ENCODE measurements at places on chromosomes 7 and 10. TPM values are rescaled to one million over a fixed set of nuclear protein-coding genes. Genes with fewer than 3 reads are reported as not detected.

CCDC7 gene
- 7.4 TPM for total RNA-seq

DNA sequence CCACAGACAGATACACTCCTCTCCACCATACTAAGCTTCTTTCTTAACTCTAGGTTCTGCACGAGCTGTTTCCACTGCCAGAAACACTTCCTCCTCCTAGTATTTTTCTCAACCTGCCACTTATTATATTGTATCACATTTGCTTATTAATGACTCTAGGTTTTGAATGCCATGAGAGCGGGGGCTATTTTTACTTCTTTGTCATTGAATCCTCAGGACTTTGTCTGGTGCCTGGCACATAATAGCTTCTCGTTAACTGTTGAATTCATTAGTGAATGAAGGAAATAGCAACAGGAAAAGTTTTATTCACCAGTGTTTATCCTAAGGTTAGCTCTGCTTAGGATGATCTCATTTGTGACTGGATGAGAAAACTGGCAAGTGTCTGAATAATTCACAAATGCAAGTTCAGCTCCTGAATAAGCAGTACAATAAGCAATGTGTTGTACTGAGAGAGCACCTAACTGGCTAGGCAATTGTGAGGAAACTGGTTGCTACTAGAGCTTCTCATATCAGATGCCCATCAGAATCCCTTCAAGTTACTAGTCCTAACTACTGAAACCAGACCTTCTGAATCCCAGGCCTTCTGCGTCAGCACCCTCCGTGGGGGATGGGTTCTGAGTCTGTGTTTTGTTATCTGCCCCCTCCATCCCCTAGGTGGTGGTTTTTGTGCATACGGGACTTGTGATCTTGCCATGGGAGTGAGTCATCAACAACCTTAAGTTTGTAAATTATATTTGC, 92.7 kb downstream of the LSMEM1 start:
- no peak for DNase-seq

SAMD9L gene
- 60.8 TPM for total RNA-seq

- H3K4me3 ChIP-seq, result no peak overlapping the region
- DNase-seq, result no peak
- H3K27ac ChIP-seq, result no peak overlapping the region
- no peaks in the 10 kb centered on the region for H3K27me3 ChIP-seq
- H3K4me1 ChIP-seq, result no peaks in the 10 kb centered on the region
- no peaks in the 10 kb centered on the region for H3K36me3 ChIP-seq
These were observed 38.3 kb downstream of the CACNA2D1 start for GRCh38 chr7:82405301-82405700.

GRCh38 chr10:26557641-26558014, 119.5 kb downstream of the APBB1IP start:
- H3K36me3 ChIP-seq, result no peaks in the 10 kb centered on the region
- peaks cover 20% of the 10 kb centered on the region for H3K4me1 ChIP-seq
- H3K27me3 ChIP-seq, result no peaks in the 10 kb centered on the region
- H3K4me3 ChIP-seq, result peak overlapping the region; percentile 6
- H3K27ac ChIP-seq, result no peak overlapping the region
- DNase-seq, result no peak

DNA sequence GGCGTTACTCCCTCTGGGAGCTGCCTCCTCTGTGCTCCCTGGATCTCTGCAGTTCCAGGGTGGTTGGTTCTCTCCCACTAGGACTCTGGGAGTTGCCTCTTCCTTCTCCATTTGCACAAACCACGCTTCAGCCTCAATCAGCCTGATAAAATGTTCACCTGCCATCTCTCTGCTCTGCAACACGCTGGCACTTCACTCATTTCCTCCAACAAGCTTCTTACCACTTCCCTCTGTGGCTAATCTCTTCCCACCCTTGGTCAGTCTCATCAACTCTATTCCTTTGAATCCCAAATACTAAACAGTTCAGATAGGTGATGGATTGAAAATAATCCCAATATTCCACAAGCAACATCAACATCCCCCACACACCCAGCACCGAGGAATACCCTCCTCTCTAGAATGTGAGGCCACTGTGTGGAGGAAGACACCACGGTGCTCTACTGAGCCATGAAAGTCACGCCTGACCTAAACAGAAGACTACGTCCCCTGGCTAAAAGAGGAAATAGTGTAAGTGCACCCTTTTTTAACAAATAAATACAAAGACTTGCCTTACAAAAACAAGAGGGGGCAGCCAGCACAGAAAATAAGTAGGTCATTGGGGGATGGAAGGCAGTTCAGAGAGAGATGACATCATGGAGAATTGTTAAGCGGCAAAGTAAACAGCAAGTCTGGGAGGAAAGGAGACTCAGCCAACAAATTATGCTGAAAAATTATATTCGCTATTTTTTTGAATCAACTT, 1.9 kb upstream of the FAM170B start:
- peaks cover 50% of the 10 kb centered on the region for H3K27me3 ChIP-seq
- no peak overlapping the region for H3K27ac ChIP-seq
- no peaks in the 10 kb centered on the region for H3K36me3 ChIP-seq
- DNase-seq, result no peak
- no peak overlapping the region for H3K4me3 ChIP-seq
- no peaks in the 10 kb centered on the region for H3K4me1 ChIP-seq

DNA sequence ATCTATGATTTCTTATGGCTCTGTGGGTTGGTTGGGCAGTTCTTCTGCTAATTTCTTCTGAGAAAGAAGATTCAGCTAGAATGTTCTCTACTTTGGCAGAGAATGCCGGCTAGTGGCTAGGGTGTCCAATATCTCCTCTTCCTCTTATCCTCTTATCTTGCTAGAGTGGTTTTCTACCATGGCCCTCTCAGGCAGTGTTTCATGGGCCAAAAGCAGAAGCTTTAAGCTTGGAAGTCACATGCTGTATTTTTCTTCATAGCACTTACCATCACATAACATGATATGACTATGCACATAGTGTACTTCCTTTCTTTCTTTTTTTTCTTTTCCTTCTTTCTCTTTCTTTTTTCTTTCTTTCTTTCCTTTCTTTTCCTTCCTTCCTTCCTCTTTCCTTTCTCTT, 140.0 kb downstream of the ITGB8 start:
- H3K36me3 ChIP-seq, result no peaks in the 10 kb centered on the region
- no peak overlapping the region for H3K4me3 ChIP-seq
- no peaks in the 10 kb centered on the region for H3K27me3 ChIP-seq
- H3K27ac ChIP-seq, result no peak overlapping the region

- no peak overlapping the region for H3K27ac ChIP-seq
- H3K27me3 ChIP-seq, result no peaks in the 10 kb centered on the region
- no peaks in the 10 kb centered on the region for H3K36me3 ChIP-seq
- H3K4me3 ChIP-seq, result no peak overlapping the region
These were observed 17.1 kb downstream of the LRRN3 start for GRCh38 chr7:111108000-111108399.

GPER1 gene
- 0.26 TPM for total RNA-seq

CALML5 gene
- not detected for total RNA-seq

GRCh38 chr7:103447073-103447960, 1.3 kb upstream of the SLC26A5 start:
- H3K4me1 ChIP-seq, result no peaks in the 10 kb centered on the region
- H3K27ac ChIP-seq, result no peak overlapping the region
- peaks cover 61% of the 10 kb centered on the region for H3K27me3 ChIP-seq

DNA sequence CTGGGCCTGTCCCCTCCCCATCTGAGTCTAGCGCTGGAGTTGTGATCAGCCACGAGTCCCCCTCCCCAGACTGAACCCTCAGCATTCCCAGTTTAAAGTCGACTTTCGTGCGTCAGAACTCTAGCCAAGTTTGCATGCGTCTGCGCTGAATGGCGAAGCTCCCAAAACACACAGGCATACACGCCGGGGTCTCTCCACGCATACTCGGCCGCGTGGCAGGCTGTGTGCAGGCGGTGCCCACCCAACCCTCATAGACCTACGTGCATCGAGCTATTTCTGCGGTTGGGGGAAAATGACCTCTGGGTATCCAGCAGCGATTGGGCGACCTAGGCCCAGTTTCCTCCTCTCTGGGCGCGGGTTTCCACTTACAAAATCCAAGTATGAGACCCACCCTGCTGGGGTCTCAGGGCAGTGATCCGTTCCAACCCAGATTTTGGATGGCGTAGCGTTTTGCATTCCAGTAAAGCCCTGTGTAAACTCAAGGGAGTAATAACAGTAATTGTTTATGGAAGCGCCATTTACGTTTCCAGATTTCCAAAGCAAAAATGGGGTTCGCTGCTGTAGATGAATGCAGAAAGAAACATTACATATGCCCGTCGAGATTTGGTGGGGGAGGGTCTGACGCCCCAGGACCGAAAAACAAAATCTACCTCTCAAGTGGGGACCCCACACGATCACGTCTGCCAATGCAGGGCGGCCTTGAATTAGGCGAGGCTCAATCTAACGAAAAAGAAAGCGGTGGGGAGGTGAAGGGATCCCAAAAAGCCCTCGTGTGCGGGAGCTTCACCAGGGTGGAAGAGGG, 2.0 kb upstream of the HMX3 start:
- H3K27me3 ChIP-seq, result peaks cover 40% of the 10 kb centered on the region
- peaks cover 4% of the 10 kb centered on the region for H3K4me1 ChIP-seq
- peak overlapping the region; percentile 21 for H3K4me3 ChIP-seq
- no peak for DNase-seq

- no peak overlapping the region for H3K27ac ChIP-seq
- no peak overlapping the region for H3K4me3 ChIP-seq
- H3K4me1 ChIP-seq, result no peaks in the 10 kb centered on the region
- DNase-seq, result no peak
- no peaks in the 10 kb centered on the region for H3K36me3 ChIP-seq
- peaks cover 84% of the 10 kb centered on the region for H3K27me3 ChIP-seq
These were observed 69.0 kb upstream of the PRKCQ start for GRCh38 chr10:6648894-6649720.

DNA sequence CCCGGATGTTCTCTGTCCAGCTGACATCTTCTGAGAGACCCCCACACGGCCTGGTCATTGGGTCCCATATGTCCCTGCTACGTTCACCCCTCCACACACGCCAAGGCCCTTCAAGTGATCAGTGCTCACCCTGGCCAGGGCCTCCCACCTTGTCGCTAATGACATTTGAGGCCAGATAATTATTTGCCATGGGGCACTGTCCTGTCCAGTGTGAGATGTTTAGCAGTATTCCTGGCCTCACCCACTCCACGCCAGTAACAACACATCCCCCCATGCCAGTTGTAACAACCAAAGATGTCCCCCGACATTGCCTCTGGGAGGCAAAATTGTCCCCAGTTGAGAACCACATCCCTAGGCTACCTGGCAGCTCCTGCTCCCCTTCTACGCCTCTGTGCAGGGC, 49.9 kb upstream of the NANOS1 start:
- no peak overlapping the region for H3K4me3 ChIP-seq
- H3K36me3 ChIP-seq, result no peaks in the 10 kb centered on the region
- H3K27me3 ChIP-seq, result no peaks in the 10 kb centered on the region
- no peak overlapping the region for H3K27ac ChIP-seq
- H3K4me1 ChIP-seq, result no peaks in the 10 kb centered on the region

DNA sequence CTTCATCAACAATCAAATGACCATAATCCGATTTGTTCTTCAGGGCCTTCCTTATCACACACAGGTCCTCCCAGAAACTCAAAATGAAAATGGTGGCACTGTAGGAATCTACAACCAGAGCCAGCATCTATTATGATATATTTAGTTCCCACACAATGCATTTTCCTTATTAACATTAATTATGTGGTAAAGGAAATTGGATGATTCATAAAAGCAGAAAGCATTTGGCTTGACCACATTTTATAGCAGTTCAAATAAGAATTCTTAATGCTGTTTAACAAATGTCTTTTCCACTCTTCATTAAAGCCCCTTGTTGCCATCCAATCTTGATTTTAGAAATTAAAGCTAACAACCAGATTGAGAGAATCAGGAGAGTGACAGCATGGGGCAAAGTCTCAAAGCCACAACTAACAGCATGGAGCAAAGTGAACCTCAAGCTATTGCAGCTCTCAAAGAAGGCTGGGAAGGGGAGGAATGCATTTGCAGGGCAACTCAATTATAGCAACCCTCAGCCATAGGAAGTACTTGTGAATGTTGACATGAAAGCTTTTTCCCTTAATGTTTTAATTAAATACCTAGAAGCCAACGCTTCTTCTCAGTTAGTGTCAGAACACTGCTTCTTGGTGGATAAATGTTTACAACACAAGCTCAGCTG, 549.1 kb downstream of the NXPH1 start:
- H3K4me3 ChIP-seq, result no peak overlapping the region
- no peak for DNase-seq
- no peak overlapping the region for H3K27ac ChIP-seq
- no peaks in the 10 kb centered on the region for H3K36me3 ChIP-seq
- H3K27me3 ChIP-seq, result no peaks in the 10 kb centered on the region
- H3K4me1 ChIP-seq, result no peaks in the 10 kb centered on the region

- peaks cover 29% of the 10 kb centered on the region for H3K4me1 ChIP-seq
- DNase-seq, result no peak
- H3K4me3 ChIP-seq, result no peak overlapping the region
- peaks cover 11% of the 10 kb centered on the region for H3K36me3 ChIP-seq
- no peaks in the 10 kb centered on the region for H3K27me3 ChIP-seq
- H3K27ac ChIP-seq, result no peak overlapping the region
These were observed 9.2 kb downstream of the USP54 start for GRCh38 chr10:73581918-73582317.

GRCh38 chr10:3978174-3978573, 193.2 kb upstream of the KLF6 start:
- H3K36me3 ChIP-seq, result no peaks in the 10 kb centered on the region
- no peaks in the 10 kb centered on the region for H3K27me3 ChIP-seq
- no peak for DNase-seq
- H3K4me3 ChIP-seq, result no peak overlapping the region

INMT gene
- total RNA-seq, result not detected

DNA sequence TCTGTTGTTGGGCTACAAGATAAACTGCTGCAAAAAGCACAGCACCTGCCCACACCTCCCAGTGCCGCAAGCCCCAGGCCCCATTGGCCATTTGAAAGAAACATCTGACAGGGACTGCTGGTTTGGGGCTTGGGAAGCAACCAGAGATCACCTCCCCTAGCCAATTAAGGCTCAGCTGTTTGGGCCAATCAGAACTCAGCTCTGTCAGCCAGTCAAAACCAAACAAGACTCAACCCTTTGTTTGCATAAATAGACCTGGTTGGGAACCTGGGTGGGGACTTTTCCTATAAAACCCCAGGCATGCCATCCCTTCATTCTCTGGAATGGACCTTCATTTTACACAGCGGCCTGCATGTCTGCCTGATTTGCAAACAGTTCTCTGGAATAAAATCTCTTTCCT, 17.2 kb upstream of the NME8 start:
- DNase-seq, result no peak
- H3K27ac ChIP-seq, result no peak overlapping the region
- H3K4me1 ChIP-seq, result peaks cover 16% of the 10 kb centered on the region
- H3K27me3 ChIP-seq, result peaks cover 25% of the 10 kb centered on the region
- no peaks in the 10 kb centered on the region for H3K36me3 ChIP-seq
- no peak overlapping the region for H3K4me3 ChIP-seq

DNA sequence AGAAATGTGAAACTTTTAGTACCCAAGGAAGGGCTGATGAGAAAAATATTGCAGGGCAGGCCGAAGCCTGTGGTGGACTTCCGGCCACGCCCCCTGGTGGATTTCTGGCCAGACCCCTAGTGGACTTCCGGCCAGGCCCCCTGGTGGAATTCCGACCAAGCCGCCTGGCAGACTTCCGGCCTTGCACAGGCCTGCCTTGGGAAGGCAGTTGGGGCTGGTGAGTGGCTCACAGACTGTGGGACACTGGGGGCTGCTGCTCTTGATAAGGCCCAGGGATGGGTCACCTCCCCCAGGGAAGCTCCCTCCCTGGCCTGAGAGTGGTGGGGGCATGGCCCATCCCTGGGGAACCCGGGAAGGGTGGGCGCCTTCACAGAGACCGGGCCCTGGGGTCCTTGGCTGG, 116.4 kb upstream of the MKI67 start:
- no peak overlapping the region for H3K27ac ChIP-seq
- H3K4me1 ChIP-seq, result no peaks in the 10 kb centered on the region
- DNase-seq, result no peak
- H3K27me3 ChIP-seq, result peaks cover 30% of the 10 kb centered on the region

- H3K36me3 ChIP-seq, result peaks cover 37% of the 10 kb centered on the region
- DNase-seq, result peak; percentile 80
- H3K4me3 ChIP-seq, result peak overlapping the region; percentile 76
- H3K4me1 ChIP-seq, result peaks cover 11% of the 10 kb centered on the region
These were observed 619 bp upstream of the HOXA6 start for GRCh38 chr7:27148031-27148755.

MSMB gene
- 7.4 TPM for total RNA-seq

Measured in Calu3 (cell line).